ENCODE measurements at places on chromosomes 5 and 9.

DNA sequence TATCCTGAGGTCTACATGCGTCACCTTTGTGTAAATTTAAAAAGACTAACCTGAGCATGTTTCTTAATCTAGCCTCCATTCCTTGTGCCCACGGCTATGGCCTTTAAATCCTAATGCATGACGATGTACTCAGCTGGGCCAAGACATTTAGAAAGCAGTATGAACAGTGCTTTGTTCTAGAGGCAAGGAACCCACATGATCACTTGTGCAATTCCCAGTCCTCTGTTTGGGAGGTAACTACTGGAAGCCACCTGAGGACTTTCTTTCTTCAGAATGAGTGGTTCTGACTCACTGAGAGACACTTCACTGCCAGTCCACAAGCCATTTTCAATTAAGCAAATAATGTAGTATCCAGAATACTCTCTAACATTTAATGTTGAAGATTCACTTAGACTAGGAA, 181.3 kb downstream of the RAB3C start:
- DNase-seq = no peak

DNA sequence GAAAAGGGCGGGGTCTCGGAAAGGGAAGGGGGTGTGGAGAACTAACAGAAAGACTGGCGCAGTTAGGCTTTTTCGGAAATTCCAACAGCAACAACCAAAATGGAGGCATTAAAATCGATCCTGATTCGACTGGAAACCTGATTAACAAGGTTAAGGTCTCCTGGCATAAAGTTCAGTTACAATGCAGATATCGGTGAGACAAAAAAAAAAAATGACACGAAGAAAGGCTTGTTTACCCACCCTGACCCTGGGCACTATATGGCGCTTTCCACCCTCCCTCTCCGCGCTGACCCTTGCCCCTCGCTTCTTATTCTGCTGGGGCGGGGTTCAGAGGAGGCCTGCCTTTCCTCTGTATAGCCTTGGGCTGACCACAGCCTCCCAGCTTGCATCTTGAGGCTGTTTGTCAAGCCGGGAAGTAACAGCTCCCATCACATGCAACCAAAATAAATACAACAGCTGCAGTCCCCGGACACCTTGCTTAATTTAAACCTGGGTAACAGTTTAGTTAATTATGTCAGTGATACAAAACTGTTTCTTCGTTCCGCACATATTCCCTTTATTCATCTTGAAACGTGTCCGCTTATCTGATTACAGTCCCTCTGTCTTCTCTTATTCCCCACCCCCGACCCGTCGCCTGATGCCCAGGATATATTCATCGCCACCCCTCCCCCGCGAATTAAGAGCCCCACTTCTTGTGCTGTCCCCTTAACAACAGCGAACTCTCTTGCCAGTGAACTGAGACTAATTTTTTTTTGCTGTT, 795 bp upstream of the PJA2 start:
- DNase-seq = no peak

DNA sequence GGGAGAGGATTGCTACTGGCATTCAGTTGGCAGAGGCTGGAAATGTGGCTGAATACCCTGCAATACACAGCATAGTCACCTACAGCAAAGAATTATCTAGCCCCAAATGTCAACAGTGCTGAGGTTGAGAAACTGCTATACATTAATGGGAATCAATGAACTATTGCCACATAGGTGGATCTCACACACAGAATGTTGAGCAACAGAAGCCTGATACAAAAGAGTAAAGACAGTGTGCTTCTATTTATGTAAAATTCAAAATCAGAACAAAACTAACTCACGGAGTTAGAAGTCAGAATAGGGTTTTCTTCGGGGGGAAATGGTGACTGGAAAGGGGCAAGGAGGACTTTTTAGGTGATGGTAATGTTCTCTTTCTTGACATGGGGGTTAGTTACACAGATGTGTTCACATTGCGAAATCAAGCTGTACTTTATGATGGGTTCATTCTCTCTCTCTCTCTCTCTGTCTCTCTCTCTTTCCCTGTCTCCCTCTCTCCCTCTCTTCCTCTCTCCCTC, 45.7 kb upstream of the PANK3 start:
- no peak for DNase-seq

DNA sequence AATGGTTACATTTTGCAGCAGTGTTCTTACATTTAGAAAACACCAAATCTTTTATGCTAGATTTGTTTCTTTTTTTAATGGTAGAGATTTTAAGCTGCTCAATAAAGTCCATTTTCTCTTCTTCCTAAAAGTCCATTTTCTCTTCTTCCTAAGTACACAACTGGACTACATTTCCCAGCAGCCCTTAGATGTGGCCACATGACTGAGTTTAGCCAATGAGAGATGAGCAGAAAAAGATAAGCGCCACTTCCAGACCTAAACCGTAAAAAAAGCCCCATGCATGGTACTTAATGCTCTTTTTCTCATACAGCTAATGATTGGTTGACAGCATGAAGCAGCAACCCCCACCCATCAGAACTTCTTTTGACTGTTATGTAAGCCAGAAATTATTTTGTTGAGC, 206.7 kb downstream of the FAM114A2 start:
- peak; percentile 33 for DNase-seq

DNA sequence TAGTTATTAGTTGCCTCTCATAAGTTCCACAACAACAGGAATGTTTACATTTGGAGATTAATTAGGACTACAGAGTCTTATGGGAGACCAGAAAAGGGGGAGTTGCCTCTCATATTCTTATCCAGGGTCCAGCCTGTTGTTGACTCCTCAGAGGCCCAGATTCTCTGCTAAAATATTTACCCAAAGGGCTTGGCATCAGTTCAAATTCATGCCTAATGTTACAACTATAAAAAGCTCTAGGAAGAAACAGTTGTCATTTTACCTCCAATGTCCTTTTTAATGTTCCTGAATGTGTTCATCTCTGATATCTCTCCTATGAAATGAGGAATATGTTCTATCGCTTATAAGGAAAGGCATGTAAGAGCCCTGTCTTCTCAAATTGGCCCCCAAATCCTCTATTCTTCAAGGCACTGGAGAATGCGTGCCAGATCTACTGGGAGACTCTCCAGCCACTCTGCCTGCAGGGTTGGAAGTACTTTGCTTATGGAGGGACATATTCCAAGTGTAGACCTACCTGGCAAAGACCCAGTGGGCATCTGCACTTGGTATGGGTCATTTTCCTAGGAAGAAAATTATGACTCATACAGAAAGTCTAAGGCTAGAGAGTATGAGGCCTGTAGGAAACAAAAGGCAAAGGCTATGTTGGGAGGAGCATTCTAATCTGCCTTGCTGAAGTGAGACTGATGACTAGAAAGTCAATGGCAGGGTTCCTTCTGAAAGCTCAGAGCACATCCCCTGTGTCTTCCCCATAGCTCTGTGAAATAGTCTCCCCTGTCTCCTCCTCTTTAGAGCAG, 192.6 kb downstream of the ESM1 start:
- no peak for DNase-seq

DNA sequence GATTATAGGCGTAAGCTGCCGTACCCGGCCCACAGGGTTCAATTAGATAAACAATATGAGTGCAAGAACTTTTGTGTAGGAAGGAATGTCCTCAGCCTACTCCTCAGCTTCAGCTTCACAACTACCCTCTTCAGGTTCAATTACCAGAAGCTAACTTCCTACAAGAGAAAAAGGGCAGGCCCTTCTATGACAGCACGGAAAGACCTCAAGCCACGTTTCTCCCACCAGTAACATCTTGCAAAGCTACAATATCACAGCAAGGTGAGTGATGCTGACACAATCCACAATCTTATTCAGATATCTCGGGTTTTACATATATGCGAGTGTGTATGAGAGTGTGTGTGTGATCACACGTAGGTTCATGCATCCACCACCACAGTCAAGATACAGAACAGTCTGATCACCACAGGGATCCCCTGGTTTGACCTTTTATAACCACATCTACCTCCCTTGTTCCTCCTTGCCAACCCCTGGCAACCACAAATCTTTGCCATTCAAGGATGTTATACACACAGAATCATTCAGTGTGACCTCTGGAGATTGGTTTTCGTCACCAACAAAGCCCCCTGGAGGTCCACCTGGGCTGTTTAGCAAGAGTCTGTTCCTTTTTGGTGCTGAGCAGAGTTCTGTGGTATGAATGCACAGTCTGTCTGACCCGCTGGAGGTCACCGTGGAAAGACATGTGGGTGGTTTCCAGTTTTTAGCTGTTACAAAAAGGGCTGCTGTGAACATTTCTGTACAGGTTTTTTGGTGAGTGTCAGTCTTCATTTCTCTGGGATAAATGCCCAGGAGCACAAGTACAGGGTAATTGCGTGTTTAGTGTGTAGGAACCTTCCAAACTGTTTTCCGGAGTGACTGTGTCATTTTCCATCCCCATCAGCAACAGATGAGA, 38.2 kb downstream of the IPPK start:
- DNase-seq = no peak

DNA sequence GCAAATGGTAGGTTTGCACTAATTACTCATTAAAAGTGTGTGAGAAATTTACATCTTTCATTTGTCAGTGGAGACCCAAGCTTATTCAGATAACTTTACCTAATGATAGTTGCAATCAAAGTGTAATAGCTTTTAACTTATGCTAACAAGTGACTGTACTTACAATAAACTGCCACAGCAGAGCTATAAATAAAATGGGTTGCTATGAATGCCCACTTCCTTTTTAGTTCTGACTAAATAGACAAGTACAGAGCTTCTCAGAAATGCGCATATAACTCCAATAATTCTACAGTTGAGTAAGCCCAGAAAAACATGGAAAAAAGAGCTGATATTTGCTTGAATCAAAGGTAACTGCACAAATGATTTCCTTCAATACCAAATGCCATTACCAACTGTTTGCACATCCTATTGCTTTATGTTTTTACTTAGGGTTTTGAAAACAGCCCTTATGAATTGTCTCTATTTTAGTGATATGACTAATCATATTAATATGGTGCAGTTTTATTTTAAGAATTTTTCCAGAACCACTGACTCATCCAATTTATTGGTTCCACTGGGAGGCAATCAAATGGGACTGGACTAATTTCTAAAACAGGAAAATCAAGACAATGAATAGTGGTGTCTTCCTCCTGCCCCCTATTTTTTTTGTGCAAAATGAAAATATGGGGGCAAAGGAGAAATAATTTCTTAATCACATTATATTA, 84.1 kb downstream of the PPP2R2B start:
- DNase-seq = peak; percentile 65

DNA sequence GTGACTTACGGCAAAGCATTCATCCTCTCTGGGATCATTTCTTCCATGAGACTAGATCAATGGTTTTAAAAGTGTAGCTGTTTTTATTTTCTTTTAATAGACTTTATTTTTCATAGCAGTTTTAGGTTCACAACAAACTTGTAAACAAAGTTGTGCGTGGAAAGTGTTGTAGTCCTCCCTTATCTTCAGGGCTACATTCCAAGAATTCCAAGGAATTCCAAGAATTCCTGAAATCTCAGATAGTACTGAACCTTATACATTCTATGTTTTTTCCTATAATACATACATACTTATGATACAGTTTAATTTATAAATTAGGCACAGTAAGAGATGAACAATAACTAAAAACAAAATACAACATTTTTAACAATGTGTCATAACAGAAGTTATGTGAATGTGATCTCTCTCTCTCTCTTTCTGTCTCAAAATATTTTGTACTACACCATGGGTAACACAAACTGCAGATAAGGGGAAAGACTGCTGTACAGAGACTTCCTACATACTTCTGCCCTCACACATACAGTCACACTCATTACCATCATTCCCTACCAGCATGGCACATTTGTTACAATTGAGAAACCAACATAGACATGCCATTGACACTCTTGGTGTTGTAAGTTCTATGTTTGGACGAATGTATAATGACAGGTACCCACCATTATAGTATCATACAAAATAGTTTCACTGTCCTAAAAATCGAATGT, 1933.2 kb upstream of the WWC1 start:
- DNase-seq = no peak

DNA sequence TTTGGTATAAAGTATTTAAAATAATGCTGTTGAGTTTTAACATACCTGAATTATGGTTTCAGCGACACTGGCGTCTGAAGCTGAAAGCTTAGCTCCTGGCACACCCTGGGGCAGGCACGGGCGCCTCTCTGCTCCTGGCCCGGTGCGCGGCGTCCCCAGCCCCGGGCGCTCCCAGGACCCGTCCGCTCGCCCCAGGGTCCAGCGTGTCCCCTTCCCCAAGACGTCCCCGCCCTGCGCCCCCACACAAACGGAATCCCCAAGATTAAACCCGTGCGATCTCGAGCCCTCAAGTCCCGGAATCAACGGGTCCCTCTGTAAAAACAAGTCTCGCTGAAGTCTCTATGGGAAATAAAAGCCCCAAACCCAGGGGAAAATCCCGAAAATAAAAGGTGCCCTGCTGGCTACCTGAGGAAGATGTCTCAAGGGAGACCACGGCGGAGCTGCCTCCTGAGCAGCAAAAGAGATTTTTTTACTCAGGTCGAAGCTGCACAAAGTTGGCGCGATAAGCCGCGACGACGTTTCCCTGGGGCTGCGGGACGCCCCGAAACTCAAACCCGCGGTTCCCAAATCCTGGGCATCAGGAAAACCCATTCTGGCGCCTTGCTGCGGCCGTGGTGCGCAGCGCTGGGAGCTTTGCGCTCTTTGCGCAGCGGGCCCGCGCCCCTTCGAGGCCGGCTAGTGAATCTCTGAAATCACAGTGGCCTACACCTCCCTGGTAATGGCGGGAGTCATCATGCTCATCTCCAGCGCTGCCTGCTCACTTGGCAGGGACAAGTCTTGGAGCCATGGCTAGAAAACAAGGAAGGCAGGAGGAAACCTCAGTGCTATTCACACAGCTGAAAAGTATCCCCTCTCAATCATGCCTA, 6.3 kb upstream of the IFNA8 start:
- no peak for DNase-seq

DNA sequence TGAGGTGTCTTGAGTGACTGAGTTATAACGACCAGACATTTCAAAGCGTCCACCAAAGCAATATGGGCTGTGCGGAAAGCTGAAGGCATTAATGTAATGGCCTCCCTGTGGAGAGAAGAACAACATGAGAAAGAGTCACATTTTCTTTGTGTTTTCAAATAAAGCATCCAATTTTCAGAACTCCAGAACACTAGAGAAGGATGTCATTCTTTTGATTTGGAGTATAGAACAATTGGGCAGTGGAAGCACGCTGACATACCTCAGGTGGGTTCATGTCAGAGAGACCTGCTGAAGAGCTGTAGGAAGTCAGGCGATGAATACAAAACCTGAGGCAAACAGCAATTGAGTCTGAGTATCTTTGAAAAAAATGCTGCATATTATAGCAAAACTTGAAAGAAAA, 556.5 kb downstream of the GABRG2 start:
- DNase-seq = no peak

DNA sequence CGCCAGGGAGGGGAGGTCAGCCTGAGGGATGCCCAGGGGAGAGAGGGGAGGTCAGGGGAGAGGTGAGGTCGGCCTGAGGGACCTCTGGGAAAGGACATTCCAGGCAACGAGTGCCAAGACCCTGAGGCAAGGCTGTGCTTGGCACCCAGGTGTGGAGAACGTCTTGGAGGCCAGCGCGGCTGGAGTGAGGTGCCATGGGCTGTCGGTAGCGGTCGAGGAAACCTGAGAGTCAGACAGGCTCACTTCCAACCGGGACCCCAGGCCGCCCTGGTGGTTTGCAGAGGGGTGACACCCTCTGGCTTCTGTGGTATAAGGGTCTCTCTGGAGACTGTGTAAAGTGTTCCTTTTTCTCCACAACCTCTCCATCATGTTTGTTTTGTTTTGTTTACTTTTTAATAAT, 82.9 kb downstream of the CACNA1B start:
- DNase-seq = no peak

- DNase-seq = no peak
Observed at GRCh38 chr9:133073086-133074014, 11.6 kb downstream of the CEL start.

All from KBM-7 (cell line).